ENCODE measurements at places on chromosomes 2 and 18.

- no peak for DNase-seq
Measured at GRCh38 chr2:149894760-149895159, 307.2 kb upstream of the MMADHC start.

GRCh38 chr2:154686162-154686561 is 12.3 kb upstream of the KCNJ3 start:
- no peak for DNase-seq

DNA sequence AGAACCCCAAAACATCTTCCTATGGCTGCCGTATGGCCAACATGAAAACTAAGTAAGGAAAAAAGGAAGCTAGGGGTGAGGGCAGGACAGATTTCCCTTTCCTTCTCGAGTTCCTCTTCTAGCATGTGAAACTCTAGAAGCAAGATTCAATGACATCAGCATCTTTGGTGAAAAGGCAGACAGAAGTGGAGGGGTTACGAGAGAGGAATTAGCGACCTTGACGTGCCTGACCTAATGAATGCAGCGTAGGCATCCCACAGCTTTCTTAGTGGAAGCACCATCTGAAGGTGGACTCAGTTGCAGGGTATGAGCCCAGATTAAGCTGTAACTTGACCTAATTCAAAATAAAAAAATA is 47.9 kb upstream of the PELI1 start:
- DNase-seq: no peak

- DNase-seq: no peak
Measured at GRCh38 chr18:46067438-46068007, 4.5 kb downstream of the PSTPIP2 start.

DNA sequence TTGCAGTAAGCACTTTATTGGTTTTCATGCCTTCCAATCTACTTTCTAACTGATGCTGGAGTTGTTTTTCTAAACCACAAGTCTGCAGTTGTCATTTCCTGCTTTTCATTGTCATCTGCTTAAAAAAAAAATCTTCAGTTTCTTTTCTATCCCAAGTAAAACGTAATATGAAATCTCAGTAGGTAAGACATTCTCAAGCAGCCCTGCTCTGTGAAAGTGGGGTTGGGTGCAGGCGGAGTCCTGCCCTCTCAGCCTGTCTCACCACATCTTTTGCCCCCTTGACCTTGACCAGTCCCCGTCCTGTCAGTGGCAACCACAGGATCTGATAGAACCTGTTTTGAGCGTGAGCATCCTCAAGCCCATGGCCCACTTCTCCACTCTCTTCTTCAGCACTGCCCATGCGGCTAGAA is 80.0 kb upstream of the CPO start:
- DNase-seq: no peak

DNA sequence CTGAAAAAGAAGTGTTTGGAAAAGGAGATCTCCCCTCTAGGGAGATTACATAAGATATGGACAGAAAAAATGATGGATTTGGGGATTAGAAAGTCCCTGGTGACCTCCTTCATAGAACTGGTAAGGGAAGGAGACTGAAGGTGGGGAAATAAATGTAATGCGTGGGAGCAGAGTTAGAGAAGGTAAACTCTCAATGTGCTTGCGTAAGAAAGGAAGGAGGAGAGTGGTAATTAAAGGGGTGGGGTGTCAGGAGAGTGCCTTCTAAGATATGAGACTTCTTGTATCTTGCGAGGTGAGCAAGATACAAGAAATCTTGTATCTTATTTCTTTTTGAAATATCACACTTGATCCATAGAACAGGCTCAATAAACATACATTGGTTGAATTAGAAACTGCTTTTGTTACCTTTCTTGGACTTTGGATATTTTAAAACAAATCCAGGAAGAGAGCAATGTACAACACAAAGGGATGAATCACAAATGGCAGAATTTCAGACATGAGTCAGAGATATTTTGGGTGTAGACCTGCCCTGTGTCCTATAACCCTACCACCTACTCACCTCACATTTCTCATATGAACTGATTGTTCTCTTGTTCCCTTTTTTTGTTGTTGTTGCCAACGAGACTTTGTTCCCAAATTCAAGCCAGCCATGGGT is 342.4 kb downstream of the INSIG2 start:
- DNase-seq: no peak

DNA sequence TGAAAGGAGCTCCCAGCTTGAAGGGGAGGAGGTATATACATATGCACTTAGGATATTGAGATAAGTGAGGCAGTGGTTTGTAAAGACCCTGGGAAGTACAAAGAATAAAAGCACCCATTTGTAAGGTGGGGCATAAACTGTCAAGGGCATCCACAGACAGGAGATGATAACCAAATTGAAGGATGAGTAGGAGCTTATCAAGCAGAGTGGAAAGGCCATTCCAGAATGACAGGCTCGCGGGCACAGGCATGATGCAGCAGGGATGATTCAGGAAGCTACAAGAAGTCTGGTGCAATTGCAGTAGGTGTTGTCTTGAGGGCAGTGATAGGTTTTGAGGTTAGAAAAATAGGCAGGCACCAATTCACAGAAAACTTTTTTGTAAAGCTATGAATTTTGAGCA is 504.8 kb downstream of the PIK3C3 start:
- no peak for DNase-seq

GRCh38 chr18:31268985-31269406 is 49.0 kb upstream of the DSG1 start:
- DNase-seq: no peak
